ENCODE measurements at places on chromosomes 1 and 21.

DNA sequence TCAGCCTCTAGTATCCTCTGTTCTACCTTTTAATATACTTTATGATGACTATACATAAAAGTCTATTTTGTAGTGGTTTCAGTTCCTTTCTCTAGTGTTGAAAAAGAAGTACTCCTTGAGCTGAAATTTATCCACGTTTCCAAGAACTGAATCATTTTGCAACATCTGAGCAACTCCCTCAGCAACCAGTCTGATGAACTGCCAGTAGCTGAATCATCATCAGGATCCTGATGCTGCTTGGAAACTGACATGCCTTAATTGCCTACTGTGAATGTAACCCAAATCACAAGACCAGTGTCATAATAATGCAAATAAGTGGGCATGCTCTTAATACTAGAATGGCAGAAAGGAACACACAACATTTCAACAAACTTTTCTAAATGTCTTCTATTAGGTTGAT is 103.3 kb downstream of the CYYR1 start:
- H3K4me3 ChIP-seq: no peak overlapping the region
- no peaks in the 10 kb centered on the region for H3K36me3 ChIP-seq
- H3K27ac ChIP-seq: no peak overlapping the region
- H3K4me1 ChIP-seq: peaks cover 7% of the 10 kb centered on the region
- DNase-seq: no peak

- H3K27ac ChIP-seq: no peak overlapping the region
- H3K27me3 ChIP-seq: peaks cover 11% of the 10 kb centered on the region
- DNase-seq: no peak
Observed at GRCh38 chr1:147591993-147592392, 50.7 kb downstream of the BCL9 start.

- DNase-seq: no peak
- H3K36me3 ChIP-seq: peaks cover 24% of the 10 kb centered on the region
- H3K27ac ChIP-seq: no peak overlapping the region
- peaks cover 2% of the 10 kb centered on the region for H3K4me1 ChIP-seq
Observed at GRCh38 chr1:77794550-77794949, 15.1 kb downstream of the MIGA1 start.

GRCh38 chr1:159339536-159339935 is 37.4 kb downstream of the FCER1A start:
- H3K27ac ChIP-seq: no peak overlapping the region
- H3K36me3 ChIP-seq: no peaks in the 10 kb centered on the region
- peaks cover 7% of the 10 kb centered on the region for H3K27me3 ChIP-seq
- H3K4me3 ChIP-seq: no peak overlapping the region

DNA sequence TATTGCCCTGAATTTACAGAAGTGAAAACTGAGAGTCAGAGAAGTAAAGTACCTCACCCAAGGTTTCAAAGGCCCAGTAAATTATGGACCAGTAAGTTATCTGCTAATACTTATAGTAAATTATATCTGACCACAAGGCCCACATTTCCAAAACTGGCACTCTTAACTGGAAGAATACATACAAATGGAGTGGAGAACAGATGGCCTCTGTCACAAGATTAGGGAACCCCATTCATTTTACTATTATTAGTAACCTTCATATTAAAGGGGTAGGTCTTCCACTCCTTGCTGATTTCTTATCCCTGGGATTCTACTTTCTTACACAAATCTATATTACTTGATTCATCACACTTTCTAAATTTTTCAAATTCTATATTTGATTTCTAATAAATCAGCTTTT is 588.8 kb downstream of the NEGR1 start:
- H3K36me3 ChIP-seq: no peaks in the 10 kb centered on the region
- H3K4me1 ChIP-seq: no peaks in the 10 kb centered on the region
- no peak overlapping the region for H3K4me3 ChIP-seq
- no peaks in the 10 kb centered on the region for H3K27me3 ChIP-seq
- H3K27ac ChIP-seq: no peak overlapping the region

GRCh38 chr1:91997607-91998195 is 32.1 kb upstream of the EPHX4 start:
- DNase-seq: peak; percentile 63
- H3K4me3 ChIP-seq: no peak overlapping the region
- no peaks in the 10 kb centered on the region for H3K4me1 ChIP-seq
- H3K27me3 ChIP-seq: peaks cover 9% of the 10 kb centered on the region
- H3K36me3 ChIP-seq: no peaks in the 10 kb centered on the region

GRCh38 chr1:5351366-5351765 is 640.9 kb downstream of the NPHP4 start:
- no peaks in the 10 kb centered on the region for H3K4me1 ChIP-seq
- H3K27ac ChIP-seq: no peak overlapping the region
- no peak for DNase-seq
- no peak overlapping the region for H3K4me3 ChIP-seq

DNA sequence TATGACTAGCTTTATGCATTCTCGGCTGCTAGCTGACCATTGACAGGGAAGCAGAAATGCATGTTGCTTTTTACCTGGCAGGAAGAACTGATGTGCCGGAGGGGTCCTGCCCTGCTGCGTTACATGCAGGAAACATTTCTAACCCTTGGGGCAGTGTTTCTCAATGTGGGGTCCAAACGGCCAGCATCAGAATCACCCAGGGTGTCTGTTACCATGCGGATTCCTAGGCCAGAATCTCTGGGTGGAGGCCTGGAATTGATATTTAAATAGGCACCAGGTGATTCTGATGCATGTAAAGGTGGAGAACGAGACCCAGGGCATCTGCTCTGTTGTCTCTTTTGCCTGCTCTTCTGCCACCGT is 182.7 kb downstream of the PCP4 start:
- no peaks in the 10 kb centered on the region for H3K36me3 ChIP-seq
- H3K4me3 ChIP-seq: no peak overlapping the region
- DNase-seq: no peak
- no peaks in the 10 kb centered on the region for H3K4me1 ChIP-seq

- peaks cover 9% of the 10 kb centered on the region for H3K4me1 ChIP-seq
- H3K27ac ChIP-seq: no peak overlapping the region
- H3K27me3 ChIP-seq: peaks cover 5% of the 10 kb centered on the region
- H3K4me3 ChIP-seq: no peak overlapping the region
- no peaks in the 10 kb centered on the region for H3K36me3 ChIP-seq
- DNase-seq: no peak
Observed at GRCh38 chr1:203592156-203592555, 34.5 kb upstream of the ATP2B4 start.

DNA sequence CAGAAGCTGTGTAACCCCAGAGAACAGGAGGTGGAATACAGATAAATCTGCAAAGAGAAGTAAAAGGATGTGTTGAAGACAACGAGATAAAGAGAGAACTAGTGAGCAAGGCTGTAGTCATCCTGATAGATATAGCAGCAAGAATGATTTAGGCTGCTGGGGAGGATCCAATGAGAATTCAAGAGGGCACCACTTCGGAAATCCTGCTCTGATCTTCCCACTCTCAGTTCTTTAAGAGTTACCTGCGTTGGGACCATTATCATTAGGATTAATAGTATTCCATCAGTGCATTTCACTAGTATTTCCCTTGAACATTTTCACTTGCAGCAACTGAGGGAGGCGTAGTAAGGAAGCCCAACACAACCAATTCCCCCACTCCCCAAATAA is at the start of gene BRINP3:
TSS of gene BRINP3 (minus strand) at position 103 of the 387 bp plus-strand sequence.
- H3K4me1 ChIP-seq: peaks cover 4% of the 10 kb centered on the region
- H3K36me3 ChIP-seq: no peaks in the 10 kb centered on the region
- peaks cover 30% of the 10 kb centered on the region for H3K27me3 ChIP-seq
- no peak within 1 kb of the TSS for H3K4me3 ChIP-seq
- no peak for DNase-seq

GRCh38 chr1:7988576-7988975 is 27.1 kb downstream of the PARK7 start:
- peaks cover 2% of the 10 kb centered on the region for H3K4me1 ChIP-seq
- no peak overlapping the region for H3K27ac ChIP-seq
- no peaks in the 10 kb centered on the region for H3K27me3 ChIP-seq

- DNase-seq: no peak
- H3K27me3 ChIP-seq: no peaks in the 10 kb centered on the region
- no peak overlapping the region for H3K4me3 ChIP-seq
- H3K27ac ChIP-seq: no peak overlapping the region
- H3K4me1 ChIP-seq: no peaks in the 10 kb centered on the region
Observed at GRCh38 chr1:217881131-217881543, 250.0 kb downstream of the SPATA17 start.

DNA sequence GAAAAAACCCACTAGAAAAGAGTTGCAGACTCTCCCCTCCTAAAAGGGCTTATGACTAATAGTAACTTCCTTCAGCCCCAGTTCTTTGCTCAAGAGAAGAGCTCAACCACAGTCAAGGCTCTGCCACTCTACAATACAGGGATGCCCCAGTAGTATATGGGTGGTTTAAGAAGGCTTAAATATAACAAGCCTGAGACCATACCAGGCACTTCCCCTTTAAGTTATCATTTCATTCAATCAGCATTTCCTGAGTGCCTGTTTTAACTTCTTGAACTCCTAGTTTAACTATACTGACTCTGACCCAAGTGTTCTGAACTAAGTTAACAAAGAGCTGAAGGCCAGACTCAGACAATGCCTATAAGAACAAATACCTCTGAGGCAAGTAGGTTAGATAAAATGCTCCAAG is 19.8 kb downstream of the PRPF38A start:
- DNase-seq: peak; percentile 53
- peaks cover 67% of the 10 kb centered on the region for H3K36me3 ChIP-seq
- peak overlapping the region; percentile 56 for H3K4me3 ChIP-seq
- H3K27ac ChIP-seq: peak overlapping the region; percentile 99
- H3K27me3 ChIP-seq: no peaks in the 10 kb centered on the region
- peaks cover 53% of the 10 kb centered on the region for H3K4me1 ChIP-seq

DNA sequence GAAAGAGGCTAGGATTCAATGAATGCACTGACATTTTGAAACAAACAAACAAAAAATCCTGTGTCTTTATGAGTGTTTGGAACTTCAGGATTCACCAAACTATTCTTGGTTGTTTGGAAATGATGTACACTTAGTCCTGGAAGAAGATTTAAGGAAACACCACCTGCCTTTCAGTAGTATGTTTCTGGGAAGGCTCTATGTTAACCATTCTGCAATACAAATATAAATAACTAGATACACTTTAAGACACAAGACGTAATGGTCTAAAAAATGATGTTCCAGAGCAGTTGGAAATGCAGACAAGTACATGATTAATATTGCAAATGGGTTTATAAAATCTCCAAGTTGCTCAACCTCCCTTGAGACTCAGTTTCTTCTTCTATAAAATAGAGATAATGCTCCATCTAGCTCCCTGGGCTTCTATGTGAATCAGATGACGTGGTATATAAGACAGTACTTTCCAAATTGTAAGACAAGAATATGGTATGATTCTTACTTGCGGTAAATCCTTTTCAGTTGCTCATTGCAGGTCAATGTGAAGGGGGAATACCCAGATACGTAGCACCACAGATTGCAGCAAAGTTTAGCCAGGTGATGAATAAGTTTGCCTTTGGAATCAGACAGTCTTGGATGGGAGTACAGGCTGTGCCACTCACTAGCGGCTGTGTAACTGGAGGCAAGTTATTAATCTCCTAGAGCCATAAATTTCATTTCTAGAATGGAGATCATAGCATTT is 224.8 kb upstream of the SGIP1 start:
- no peak overlapping the region for H3K4me3 ChIP-seq
- no peak for DNase-seq
- no peak overlapping the region for H3K27ac ChIP-seq

- H3K27me3 ChIP-seq: peaks cover 2% of the 10 kb centered on the region
- no peaks in the 10 kb centered on the region for H3K36me3 ChIP-seq
- H3K4me3 ChIP-seq: no peak overlapping the region
- DNase-seq: no peak
- no peaks in the 10 kb centered on the region for H3K4me1 ChIP-seq
Observed at GRCh38 chr1:17745479-17745955, 9.6 kb upstream of the ACTL8 start.

GRCh38 chr1:105934806-105935205 is 1121.7 kb upstream of the PRMT6 start:
- no peaks in the 10 kb centered on the region for H3K36me3 ChIP-seq
- no peak overlapping the region for H3K27ac ChIP-seq
- DNase-seq: no peak
- no peaks in the 10 kb centered on the region for H3K4me1 ChIP-seq

- H3K27me3 ChIP-seq: no peaks in the 10 kb centered on the region
- peak overlapping the region; percentile 25 for H3K4me3 ChIP-seq
- DNase-seq: peak; percentile 21
Observed at GRCh38 chr1:91684481-91685196, 184.0 kb downstream of the CDC7 start.

GRCh38 chr1:8938232-8938999 is 7.3 kb upstream of the CA6 start:
- H3K27ac ChIP-seq: peak overlapping the region; percentile 79
- H3K36me3 ChIP-seq: peaks cover 15% of the 10 kb centered on the region
- DNase-seq: no peak
- peaks cover 57% of the 10 kb centered on the region for H3K4me1 ChIP-seq

GRCh38 chr1:111690306-111690617 is 48.9 kb downstream of the INKA2 start:
- DNase-seq: no peak
- peaks cover 35% of the 10 kb centered on the region for H3K4me1 ChIP-seq
- H3K4me3 ChIP-seq: no peak overlapping the region
- H3K27ac ChIP-seq: no peak overlapping the region
- no peaks in the 10 kb centered on the region for H3K27me3 ChIP-seq

DNA sequence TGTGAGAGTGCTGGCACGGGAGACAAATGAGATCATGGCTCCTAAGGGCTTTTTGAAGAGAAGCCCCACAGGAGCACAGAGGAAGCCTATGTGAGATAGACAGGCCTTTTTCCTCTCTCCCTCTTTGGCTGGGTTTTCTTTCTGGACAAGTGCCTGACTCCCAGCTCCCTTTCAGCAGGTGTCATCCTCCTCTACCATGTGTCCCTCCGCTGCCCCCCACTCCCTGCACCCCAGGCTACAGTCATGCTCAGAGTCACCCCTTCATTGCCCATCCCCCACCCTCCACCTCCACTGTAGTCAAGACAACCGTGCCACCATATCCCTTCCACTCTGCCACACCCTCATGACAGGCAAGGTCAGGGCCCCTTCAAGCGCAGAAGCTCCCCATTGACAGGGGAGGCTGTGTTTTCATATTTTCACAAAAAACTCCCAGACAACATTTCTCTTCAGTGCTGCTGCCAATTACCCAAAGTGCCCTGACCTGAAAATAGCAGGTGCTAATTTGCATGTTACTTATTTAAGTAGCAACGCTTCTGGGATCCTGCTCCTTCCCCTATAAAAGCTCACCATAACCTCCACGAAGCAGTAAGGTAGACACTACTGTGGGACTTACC is 92.1 kb upstream of the IPO9 start:
- H3K27me3 ChIP-seq: peaks cover 47% of the 10 kb centered on the region
- H3K4me1 ChIP-seq: peaks cover 12% of the 10 kb centered on the region
- no peak for DNase-seq
- H3K4me3 ChIP-seq: no peak overlapping the region
- no peaks in the 10 kb centered on the region for H3K36me3 ChIP-seq
- H3K27ac ChIP-seq: no peak overlapping the region

DNA sequence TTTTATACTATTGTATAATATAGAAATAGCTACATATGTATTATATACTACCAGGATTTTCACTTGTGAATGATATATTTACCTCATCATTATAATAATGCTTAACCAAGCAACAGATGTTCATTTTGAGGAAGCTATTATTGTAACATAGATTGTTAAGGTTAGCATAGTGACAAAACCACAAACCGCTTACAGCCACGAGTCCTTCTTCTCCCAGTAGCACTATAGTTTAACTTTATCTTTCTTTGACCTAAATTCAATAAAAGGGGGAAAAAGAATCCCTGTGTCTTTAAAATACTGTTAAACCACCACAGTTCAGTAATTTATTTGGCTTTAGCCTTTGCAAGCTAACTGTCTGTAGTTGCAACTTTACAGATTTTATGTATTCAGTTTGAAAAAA is 1039.4 kb upstream of the B3GALT2 start:
- no peaks in the 10 kb centered on the region for H3K27me3 ChIP-seq
- no peak overlapping the region for H3K27ac ChIP-seq
- peaks cover 11% of the 10 kb centered on the region for H3K4me1 ChIP-seq
- no peak overlapping the region for H3K4me3 ChIP-seq
- peak; percentile 21 for DNase-seq
- H3K36me3 ChIP-seq: no peaks in the 10 kb centered on the region

Measured in activated CD4-positive, alpha-beta T cell treated with anti-CD3 and anti-CD28 coated beads, Interleukin-2, amount 10 ng/mL, durations not matched to agents 7 days and 5 days (primary cell).